ENCODE measurements at places on chromosomes 5 and 9.

DNA sequence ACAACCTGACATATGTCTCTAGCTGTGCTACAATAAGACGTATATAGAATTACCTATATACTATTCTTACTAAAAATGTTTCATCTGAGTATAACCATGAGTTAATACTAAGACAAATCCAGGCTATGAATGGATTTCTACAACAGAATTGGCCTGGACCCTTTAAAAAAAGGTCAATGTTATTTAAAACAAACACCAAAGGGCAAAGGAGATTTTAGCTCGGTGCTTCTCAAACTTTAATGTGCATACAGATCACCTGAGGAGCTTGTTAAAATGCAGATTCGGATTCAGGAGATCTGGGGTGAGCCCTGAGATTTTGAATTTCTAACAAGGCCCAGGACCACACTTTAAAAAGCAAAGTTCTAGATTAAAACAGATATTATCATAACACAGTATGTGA is 6.5 kb downstream of the TNFSF8 start:
- DNase-seq = no peak

- DNase-seq = no peak
These were observed 98.5 kb downstream of the ARSB start for GRCh38 chr5:78886341-78887230.

DNA sequence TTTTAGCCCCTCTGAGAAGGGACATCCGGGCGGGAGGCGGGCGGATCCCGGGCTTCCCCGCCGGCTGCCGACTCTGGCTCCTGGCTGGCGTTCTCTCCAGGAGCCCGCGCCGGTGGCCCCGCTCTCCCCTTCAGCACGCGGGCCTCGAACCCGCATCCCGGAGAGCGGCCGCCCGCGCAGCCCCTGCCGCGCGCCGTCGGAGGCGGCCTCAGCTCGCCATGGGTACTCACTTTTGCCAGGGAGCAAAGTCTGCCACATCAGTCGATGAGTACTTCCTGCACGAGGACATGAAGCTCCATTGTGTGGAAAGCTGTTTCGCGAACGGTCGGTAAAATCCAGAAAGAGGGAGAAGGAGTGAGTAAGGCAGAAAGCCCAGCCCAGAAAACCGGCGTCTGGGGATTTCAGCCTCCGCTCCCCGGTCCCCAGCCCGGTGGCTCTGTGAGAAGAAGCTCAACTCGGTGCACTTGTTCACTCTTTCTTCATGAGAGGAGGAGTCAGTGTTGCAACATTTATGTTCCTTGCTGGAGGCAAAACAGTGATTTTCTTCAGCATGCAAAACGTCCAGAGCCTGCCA is at the start of gene PRLR:
TSS of gene PRLR (minus strand) at position 450 of the 574 bp plus-strand sequence. CDS start 140,867 bp downstream, outside the sequence.
- DNase-seq = no peak

DNA sequence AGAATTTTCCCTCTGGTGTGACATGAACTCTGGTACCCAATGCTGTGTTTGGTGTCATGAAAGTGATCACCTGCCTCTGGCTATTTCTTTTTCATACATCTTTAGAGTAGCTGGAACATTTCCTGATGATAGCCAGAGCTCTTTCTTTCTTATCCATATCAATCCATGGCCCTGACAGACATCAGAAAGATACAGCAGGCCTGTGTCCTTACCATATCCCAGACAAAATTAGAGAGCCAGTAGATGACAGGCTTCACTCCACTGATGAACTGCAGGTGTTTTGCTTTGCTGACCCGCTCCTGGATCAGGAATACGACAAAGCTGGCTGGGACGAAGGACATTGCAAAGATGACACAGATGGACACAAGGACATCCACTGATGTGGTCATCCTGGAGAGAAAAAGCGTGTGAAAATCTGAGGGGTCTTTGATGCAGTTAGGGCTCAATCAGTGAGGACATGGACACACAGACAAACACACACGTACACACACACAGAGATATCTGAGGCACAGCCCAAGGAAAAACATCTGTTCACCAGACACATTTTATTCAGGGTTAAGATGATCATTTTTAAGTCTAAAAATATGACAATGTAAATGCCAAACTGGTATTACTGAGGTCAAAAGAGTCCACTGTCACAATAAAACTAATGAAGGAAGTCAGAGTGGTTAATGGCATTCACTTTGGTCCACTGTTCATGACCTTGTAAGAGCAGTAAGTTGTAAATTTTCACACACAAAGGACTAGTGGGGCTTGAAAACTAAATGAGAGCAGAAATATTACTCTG is 34.5 kb downstream of the NIPSNAP3B start:
- no peak for DNase-seq

GRCh38 chr5:160824301-160825001 is 27.6 kb downstream of the ATP10B start:
- DNase-seq = no peak

DNA sequence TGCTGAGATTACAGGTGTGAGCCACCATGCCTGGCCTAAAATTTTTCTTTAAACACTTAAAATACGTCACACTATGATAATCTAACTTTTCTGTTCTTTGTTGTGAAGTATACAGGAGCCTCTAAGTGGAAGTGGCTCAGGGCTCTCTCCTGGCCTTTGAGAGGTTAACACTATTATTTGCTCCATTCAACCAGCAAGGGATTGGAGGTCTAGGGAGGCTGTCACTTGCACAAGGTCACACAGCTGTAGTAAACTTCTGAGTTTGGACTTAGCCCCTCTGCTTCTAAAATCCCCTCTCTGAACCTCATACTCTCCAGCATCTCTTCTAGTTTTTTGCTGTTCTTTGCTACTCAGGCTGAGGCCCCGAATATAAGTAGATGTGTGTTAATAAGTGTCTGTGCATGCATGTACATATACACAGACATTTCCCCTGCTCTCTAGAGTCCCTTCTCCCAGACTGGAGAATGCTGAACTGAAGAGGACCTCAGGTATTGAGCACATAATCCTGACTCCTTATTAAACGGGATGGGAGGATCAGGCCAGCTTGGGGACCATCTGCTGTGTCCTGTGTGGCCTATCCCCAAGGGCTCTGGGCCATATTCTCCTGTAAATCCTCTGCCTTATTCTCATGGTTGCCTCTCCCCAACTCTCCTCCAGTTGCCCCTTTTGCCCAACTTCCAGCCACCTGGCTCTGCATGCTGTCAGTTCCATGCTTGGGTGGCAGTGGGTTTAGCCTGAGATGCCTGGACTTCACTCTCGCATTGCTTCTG is 87.0 kb upstream of the SPRY4 start:
- DNase-seq = no peak

DNA sequence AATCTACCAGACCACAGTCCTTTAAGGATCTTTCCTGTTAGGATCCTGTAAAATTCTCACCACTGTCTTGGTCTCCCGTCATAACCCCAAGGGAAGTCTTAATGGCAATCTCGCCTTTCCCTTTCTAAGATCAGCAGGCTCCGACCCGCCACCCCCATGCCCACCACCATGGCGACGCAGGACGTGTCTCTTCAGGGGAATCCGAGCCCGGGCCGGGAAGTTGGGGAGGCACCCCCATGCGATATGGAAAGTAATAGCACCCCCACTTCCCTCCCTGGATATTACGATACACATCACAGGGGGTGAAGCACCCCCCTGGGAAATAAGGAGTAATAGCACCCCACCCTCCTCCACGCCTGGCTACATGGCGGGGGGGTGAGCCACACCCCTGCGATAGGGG is 8.3 kb upstream of the STK32A start:
- DNase-seq = no peak

DNA sequence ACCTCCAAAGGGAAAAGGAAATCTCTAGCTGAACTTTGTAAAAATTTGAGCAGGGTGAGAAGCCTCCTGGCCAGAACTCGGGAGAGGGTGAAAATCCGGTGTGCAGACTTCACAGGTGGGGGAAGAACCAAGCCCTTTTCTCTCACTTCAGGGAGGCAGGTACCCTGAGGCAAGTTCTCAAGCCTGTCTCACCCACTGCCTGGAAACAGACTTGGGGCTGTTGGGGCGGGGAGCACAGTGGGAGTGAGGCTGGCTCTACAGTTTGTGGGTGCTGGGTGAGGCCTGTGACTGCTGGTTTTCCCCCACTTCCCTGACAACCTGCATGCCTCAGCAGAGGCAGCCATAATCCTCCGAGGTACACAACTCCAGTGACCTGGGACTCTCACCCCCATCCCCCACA is 187.1 kb downstream of the KIF4B start:
- no peak for DNase-seq

DNA sequence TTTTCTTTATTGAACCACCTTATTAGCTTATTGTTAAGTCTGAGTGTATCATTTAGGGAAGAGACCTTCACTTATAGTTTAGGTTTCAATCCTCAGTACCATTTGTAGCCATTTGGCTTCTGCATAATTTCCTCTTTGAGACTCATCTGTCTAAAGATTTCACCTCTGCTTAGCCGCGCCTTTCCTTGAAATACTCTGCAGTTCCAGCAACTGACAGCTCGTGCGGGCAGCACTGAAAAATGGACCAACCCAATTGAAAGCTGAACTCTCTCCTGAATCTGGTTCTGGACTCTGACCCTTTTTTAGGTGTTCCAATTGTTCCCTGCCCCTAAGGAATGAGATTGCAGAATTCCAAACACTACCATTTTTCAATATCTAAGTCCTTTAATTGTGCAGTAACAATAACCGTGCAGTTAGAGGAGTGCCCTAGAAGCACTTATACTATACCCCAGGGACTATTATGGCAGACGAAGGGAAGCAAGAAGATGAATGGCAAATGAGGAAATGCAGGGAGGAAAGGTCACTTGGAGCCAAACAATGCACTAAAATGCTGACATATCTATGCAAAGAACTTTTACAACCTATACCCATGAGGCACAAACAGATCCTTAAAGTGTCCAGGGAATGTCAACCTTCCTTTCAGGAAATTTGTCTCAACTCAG is 50.1 kb upstream of the PDE4D start:
- DNase-seq = no peak

- DNase-seq = no peak
These were observed 8.6 kb downstream of the MFAP3 start for GRCh38 chr5:154047324-154047723.

- no peak for DNase-seq
These were observed 196.6 kb upstream of the OTULINL start for GRCh38 chr5:14385019-14385418.

DNA sequence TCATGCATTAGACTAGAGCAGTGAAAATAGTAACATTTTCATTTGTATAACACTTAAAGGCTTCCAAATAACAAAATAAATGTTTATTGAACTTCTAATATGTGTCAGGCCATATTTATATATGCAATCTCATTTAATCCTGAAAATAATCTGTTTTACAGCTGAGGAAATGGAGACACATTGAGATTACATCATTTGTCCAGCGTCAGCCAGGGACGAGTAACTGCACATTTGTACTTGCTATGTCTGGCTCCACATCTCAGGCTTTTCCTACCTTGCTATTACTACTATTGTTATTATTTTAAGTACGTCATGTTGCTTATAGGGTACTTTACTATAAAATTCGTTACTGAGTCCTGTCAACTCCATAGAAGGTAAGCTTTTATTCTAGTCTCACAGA is 3.8 kb upstream of the C9 start:
- no peak for DNase-seq

DNA sequence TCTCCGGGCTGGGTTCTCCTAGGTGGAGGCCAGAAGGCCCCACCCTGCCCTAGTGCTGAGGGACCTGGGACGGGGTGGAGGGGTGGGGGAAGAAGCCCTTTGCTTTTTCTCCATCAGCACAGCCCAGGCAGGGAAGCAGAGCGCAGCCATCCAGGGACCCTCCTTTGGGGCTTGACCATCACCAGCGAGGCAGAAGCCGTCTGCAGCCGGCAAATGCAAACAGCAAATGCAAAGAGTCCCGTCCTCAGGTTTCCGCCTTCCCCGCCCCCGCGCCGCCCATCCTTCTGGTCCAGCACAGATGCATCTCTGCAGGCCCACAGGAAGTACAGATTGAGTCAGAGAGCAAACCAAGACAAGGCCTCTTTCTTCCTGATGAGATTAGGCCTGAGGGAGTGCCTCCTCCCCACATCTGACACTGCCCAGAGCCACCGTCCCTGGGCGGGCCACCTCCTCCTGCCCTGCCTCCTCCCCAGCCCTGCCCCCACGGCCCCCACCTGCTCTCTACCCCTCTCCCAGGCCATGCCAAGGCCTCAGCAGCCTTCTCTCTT is 23.4 kb downstream of the CORO2A start:
- DNase-seq = no peak

DNA sequence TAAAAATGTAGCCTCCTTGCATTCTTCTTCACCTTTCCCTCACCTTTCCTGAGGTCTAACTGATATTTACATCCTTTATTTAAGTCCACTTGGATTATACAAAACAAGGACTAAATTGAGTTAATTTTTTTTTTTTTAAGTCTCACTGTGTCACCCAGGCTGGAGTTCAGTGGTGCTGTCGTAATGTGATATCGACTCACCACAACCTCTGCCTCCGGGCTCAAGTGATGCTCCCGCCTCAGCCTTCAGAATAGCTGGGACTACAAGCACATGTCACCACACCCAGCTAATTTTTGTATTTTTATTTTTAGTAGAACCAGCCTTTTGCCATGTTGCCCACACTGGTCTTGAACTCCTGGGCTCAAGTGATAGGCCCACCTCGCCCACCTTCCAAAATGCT is 195.3 kb downstream of the BNC2 start:
- DNase-seq = no peak

DNA sequence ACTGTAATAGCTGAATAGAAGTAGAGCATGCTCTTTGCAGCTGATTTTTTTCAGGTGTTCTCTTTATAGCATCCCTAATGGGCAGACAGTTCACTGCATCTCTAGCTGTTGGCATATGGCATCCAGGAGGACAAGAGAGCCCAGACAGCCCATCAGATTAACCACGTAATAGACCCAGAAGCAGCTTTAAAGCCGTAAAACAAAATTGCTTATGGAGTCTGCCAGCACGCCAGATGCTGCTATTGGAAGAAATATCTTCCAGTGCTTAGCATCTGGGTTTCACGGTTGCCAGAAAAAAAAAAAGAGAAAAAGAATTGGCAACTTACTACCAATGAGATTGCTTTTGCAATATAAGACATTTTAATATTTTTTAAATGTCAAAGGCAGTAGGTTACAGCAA is 869.4 kb upstream of the NUDT12 start:
- no peak for DNase-seq

DNA sequence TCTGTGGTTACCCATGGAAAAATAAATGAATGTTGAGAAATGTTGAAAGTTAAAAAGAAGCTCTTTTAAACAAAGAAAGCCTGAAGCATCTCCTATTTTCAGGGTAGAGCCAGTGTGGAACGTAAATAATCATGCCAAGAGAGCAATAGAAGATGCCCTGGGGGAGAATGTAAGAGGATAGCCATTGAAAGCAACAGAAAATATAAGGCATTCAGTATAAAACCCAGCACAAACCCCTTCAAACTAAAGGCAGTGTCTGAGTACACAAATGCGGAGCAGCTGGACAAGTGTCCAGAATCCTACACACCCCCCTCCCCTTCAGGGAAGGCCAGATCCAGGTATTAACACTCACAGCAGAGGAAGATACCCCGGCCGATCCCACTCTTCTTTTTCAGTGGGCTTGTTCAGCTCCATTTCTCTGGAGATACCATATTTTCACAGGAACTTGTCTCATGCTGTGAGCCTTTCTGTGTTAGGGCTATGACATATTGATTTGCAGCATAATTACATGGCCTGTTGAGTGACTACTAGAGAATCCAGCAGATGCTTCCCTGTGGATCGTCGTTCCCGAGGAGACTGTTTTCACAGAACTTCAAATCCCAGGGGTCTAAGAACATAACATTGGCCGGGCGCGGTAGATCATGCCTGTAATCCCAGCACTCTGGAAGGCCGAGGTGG is 101.2 kb downstream of the PLK2 start:
- no peak for DNase-seq

GRCh38 chr9:77864211-77864889 is 167.3 kb downstream of the GNAQ start:
- no peak for DNase-seq
